ENCODE measurements at places on chromosomes 4 and X.

DNA sequence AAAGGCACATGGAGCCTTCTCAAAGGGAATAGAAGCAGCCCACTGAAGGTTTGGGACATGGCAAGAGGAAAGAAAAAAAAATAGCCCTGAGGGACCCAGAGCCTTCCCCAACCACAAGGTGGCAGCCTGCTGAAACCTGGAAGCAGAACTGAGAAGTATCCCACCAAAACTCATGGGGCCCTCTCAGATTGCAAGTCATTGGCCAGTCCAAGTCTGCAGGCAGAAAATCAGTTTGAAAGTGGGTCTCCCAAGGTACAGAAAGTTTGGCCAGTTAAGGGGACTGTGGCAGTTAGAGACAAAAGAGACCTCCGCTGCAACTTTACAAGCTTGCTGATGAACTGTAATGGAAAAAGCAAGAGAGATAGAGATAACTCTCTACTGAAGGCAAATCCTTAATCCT lies 155.8 kb downstream of the ANTXR2 start:
- DNase-seq, result peak; percentile 54

GRCh38 chr4:101191302-101192098 lies 155.8 kb downstream of the PPP3CA start:
- no peak for DNase-seq

GRCh38 chr4:2104556-2105345 lies 45.6 kb downstream of the NAT8L start:
- DNase-seq, result no peak

DNA sequence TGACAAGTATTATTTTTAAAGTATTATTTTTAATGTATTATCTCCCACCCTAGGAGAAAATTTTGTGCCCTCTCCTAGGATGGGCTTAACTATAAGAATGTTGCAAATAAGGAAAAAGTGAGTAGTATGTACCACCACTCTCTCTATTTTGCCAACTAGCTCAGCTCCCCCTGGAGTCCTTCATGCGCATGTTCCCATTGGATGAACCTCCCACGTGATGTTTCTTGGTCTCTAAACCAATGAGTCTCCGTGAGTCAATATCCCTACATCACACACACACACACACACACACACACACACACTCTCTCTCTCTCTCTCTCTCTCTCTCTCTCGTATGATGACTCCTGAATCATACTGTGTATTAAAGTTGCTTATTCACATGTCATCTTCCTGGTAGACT lies 129.7 kb upstream of the ZFP42 start:
- DNase-seq, result no peak

DNA sequence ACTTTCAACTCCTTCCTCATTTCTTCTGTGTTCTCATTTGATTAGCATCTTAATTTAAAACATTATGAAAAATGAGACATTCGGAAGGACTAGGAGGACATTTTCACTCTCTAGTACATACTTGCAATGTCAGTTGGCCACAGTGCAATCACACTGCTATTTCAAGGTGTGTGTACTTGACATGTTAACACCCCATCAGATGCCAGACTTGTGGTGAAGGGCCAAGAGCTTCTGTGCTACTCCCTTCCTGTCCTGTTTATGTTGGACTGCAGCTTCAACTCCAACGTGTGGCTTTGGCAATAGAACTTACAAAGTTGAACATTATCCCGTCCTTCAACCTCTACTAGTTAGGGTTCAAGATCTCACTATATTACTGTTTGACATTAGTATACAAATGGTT lies 221.0 kb downstream of the PALLD start:
- no peak for DNase-seq

DNA sequence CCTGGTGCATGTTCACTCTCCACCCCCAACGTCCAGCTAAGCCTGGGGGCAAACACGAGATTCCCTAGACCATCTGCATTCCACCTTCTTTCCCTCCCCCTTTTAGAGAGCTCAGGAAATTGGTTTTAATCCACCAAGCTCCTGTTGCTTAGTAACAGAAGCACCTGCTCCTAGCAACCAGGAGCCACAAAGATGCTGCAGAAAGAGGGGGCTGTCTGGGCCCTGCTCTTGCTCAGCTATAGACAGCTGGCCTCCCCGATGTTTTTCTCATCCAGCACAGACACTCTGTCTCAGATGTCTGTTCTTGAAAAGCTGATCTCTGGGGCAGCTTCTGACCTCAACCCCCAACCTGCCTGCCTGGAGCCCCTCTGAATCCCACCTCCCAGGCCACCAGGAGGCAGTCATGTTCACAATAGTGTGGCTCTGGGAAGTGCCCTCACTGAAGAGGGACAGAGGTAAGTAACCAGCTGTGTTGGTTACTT lies 71.5 kb downstream of the SLC16A2 start:
- peak; percentile 9 for DNase-seq

DNA sequence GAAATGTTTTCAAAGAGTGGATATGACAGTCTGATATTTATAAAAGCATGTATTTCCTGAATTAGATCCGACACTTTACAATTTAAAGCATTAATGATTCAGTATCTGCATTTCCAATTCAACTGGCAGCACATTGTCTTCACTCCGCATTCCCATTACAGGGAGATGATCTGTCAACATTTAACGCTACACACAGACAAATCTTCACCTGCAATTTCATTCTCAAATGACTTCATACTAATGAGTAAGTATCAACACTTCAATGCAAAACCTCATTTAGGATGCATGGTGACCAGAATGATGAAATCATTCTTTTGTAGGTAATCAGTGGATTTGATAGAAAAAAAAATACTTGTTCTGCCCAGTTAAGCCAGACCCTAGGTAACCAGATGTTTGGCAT lies 749.6 kb downstream of the CENPC start:
- no peak for DNase-seq

DNA sequence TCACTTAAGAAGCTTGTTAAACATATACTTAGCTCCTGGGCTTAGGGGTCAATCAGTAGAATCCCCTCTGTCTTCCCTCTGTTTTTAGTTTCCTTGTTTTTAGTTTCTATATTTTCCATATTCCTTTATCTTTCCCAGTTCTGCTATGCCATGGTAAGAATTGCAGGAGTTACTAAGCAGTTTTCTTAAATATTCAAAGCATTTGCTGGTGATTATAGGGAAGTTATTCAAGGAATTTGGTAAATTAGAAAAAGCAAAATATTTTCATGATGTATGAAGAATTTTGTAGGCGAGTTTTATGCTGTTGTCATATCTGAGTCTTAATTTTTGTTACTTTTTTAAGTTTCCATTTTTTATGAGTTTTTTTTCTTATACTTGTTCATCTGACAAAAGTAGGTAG lies 91.6 kb upstream of the NUDT6 start:
- no peak for DNase-seq

DNA sequence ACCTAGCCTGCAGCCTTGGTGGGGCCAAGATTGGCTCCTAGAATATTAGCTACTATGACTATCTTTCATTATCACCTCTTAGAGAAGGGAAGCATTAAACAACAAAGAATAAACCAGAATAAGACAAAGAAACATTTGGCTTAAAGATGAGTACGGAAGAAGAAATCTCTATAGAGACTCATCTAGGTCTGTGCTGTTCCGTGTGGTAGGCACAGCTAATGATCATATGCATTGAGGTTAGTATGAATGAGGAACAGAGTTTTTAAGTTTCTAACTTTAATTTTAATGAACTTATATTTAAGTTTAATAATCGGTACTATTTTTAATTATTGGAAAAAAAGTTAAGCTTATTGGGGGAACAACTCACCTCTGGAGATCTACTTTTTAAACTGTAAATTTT lies 24.6 kb downstream of the ARHGAP24 start:
- DNase-seq, result no peak

DNA sequence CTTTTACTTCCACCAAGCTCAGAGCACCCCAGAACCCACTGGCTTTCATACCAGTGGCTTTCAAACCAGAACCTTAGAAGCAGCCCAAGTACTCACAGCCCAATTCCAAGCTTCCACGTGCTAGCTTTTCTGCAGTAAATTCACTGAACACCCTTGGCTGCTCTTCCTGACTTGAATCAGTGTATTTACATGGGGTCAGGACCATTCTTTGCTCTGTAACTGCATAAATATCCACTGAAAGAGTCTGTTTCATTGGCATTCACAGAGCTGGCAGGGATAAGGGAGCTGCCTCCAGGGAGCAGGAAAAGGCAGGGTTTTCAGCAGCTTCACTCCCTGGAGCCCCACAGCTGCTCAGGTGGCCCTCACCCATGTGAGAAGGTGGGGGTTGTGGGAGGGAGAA lies 43.8 kb downstream of the RAI2 start:
- no peak for DNase-seq

- DNase-seq, result no peak
Observed at GRCh38 chr4:160716551-160716950, 1447.2 kb downstream of the FSTL5 start.

DNA sequence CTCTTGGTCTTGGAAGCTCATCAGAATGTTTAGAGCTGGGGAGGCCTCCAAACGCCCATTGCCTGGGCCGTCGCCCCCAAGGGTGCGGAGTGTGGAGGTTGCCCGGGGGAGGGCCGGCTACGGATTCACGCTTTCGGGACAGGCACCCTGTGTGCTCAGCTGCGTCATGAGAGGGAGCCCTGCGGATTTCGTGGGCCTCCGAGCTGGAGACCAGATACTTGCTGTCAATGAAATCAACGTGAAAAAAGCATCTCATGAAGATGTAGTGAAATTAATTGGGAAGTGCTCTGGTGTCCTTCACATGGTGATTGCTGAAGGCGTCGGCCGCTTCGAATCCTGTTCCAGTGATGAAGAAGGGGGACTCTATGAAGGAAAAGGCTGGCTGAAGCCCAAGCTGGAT lies 23.3 kb downstream of the RGS12 start:
- no peak for DNase-seq

- no peak for DNase-seq
Observed at GRCh38 chrX:2391869-2392606, 108.7 kb downstream of the DHRSX start.

DNA sequence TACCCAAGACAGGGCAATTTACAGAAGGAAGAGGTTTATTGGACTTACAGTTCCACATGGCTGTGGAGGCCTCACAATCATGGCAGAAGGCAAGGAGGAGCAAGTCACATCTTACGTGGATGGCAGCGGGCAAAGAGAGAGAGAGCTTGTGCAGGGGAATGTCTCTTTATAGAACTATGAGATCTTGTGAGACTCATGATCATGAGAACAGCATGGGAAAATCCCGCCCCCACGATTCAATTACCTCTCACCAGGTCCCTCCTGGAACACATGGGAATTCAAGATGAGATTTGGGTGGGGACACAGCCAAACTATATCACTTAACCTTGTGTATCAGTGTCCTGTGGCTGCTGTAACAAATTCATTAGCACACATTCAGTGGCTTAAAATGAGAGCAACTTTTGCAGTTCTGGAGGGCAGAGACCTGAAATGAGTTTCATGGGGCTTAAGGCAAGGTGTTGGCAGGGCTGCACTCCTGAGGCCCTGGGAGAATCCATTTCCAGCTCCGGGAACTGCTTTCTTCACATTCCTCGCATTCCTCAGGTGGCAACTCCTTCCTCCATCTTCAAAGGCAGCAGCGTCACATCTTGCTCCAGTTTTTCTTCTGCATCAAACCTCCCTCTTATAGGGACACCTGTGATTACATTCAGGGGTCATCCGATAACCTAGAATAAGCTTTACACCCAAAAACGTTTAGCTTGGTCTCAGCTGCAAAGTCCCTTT lies 22.3 kb upstream of the NSG1 start:
- no peak for DNase-seq

GRCh38 chr4:53863736-53864365 lies 200.6 kb downstream of the CHIC2 start:
- DNase-seq, result no peak

GRCh38 chr4:22391551-22391950 lies 124.3 kb downstream of the ADGRA3 start:
- DNase-seq, result no peak

DNA sequence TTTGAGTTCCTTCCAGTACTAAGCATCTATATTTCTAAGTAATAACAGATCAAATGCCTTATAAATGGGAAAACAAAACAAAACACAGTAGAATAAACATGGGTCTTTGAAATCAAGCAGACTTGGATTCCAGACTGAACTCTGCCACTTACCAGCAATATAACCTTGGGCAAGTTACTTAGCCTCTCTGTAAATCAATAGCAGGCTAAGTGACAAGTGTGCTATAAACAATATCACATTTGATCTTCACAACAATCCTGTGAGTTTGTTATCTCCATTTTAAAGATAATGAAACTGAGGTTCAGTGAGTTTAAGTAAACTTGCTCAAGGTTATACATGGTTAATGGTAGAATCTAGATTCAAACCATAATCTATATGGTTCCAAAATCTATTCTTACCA lies 165.8 kb downstream of the GPC3 start:
- DNase-seq, result no peak

DNA sequence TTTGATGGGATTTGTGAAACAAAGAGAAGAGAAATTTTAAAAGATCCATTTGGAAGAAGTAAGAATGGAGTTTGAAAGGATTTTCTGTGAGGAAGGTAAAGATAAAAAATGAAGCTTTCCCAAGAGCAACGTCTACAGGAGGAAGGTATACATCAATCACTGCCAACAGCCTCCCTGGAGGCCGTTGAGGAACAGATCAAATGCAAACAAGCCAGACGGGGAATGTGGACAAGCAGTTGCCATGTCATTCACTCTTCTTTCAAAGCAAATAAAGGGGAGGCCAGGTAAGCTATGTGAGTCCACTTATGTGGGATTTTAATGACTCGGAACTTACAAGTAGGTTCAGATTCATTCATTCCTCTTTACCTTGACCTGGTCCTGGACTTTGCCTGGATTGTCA lies 1020.5 kb upstream of the AGA start:
- no peak for DNase-seq

GRCh38 chr4:182913621-182914020 lies 3.6 kb downstream of the DCTD start:
- no peak for DNase-seq

- DNase-seq, result no peak
Observed at GRCh38 chrX:30864383-30864785, 24.7 kb downstream of the TAB3 start.

DNA sequence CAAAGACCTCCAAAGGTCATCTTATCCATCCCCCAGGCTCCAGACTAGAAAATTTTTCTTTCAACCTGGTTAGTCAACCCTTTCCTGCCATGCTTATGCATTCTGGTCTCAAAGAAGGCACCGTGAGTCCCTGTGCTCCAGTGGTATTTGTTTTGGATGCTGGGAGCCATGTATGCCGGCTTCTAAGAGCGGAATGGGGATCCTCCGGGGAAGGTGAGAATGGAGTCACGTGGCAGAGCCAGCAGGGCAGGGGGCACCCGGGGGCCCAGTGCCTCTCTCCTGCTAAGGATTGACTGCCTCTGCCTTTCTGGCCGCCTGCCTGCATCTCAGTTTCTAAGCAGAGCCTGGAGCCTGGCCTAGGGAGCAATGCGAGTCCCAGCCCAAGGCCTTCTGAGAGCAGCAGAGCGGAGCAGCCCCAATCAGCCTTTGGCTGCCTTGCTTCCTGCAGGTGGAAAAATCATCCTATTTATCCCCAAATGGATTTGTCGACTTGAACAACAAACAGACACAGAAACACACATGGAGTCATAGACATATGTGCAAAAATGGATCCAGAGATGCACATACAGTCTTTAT lies 141.0 kb downstream of the PJA1 start:
- DNase-seq, result no peak

All from activated T-cell treated with anti-CD3 and anti-CD28 coated beads, Interleukin-2, amount 50 U/mL, for 72 hours (primary cell).